ENCODE measurements at places on chromosomes 2 and 18. TPM values are rescaled to one million over a fixed set of nuclear protein-coding genes. Genes with fewer than 3 reads are reported as not detected.

DNA sequence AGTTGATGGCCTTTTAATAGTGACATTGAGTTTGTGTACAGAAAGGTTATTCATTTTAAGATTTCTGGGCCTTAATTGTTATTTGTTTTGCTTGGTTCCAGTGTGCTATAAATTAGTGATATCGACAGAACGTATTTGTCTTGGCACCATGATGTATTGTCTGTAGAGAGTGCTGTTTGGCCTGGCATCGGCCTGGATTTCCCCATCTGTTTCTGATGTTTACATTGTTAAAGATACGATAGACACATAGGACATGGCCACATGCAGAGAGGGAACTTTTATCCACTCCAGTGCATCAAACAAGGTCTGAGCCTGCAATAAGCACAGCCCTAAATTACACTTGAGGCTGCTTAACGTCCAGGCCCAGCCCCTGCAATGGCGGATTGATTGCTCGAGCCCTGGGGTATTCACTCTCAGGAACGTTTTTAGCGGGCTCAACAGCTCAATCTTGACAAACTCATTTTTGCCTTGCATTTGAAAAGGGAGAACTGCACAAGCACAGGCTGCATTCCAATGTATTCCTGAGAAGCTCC, 144.7 kb downstream of the SLC4A3 start:
- DNase-seq, result peak; percentile 38

- no peak for DNase-seq
Observed at GRCh38 chr18:3107740-3108151, 94.8 kb upstream of the LPIN2 start.

- DNase-seq, result no peak
Observed at GRCh38 chr2:115369400-115369799, 927.0 kb downstream of the DPP10 start.

GRCh38 chr2:57373530-57373929, 673.1 kb upstream of the VRK2 start:
- no peak for DNase-seq

DNA sequence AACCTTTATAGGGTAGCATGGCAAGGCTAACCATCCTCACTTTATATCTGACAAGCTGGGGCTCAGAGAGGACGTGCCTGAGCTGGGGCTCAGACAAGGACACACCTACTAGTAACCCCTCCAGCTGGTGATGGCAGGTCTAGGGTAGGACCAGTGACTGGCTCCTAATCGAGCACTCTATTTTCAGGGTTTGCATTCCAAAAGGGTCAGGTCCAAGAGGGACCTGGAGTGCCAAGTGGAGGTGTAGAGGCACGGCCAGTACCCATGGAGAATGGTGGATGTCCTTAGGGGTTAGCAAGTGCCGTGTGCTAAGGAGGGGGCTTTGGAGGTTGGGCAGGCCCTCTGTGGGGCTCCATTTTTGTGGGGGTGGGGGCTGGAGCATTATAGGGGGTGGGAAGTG, 1.2 kb upstream of the DES start:
- DNase-seq, result no peak

DNA sequence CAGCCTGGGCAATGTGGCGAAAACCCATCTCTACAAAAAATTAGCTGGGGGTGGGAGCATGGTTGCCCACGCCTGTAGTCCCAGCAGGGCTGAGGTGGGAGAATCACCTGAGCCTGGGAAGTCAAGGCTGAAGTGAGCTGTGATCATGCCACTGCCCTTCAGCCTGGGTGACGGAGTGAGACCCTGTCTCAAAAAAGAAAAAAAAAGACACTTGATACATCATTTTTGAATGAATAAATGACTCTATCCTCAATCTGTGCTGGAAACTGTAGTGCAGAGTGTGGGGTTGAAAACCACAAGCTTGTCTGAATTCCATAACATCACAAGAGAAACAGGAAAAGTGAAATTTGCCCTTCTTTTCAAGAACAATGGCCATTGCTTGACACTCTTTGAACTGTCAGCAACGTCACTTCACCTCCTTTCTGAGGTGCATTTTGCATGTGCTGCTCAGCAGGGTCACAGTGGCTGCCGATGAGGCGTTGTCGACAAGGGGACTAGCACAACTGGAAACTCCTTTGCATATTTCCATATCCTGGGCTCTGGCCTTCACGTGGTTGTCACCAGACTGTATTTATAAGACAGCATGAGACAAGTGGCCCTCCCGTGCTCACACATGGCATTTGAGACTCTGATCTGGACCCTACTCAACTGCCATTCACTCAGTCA, 54.2 kb downstream of the DDX1 start:
- DNase-seq, result no peak

- DNase-seq, result no peak
Observed at GRCh38 chr2:68717305-68717661, 17.3 kb upstream of the ARHGAP25 start.

STAT4 gene
- total RNA-seq, result 9.3 TPM
